ENCODE measurements at places on chromosomes 12 and 14.
A peak's percentile ranks its signal among the peaks of the same experiment; 100 is the strongest.

DNA sequence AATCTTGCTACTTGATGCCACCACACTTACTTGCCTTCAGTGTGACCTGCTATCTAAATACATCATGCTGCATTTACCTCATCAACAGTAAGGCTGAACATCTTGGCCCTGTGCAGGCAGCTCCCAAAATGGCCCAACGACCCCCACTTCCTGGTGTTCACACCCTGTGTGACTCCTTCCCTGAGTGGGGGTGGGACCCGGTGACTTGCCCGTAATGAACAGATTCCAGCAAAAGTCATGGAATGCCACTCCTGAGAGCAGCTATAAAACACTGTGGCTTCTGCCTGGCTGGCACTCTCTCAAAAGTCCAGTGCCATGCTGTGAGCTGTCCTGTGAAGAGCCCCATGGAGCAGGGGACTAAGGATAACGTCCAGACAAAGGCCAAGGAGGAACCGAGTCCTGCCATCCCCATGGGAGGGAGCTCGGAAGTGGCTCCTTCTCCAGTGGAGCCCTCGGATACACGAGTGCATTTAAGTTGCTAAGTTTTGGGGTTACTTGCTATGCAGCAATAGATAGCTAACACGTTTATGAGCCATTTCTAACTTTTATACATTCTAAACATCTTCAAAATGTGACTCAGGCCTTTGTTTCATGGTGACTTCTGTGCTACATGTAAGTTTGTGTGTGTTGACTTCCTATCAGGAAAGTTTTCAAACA lies 33.0 kb downstream of the P2RX2 start:
- H3K4me3 ChIP-seq = no peak overlapping the region
- no peaks in the 10 kb centered on the region for H3K27me3 ChIP-seq
- peak; percentile 29 for DNase-seq
- no peaks in the 10 kb centered on the region for H3K4me1 ChIP-seq

GRCh38 chr12:6784761-6785160 lies 4.6 kb upstream of the CD4 start:
- H3K27me3 ChIP-seq = no peaks in the 10 kb centered on the region
- no peaks in the 10 kb centered on the region for H3K4me1 ChIP-seq
- no peak for DNase-seq
- H3K4me3 ChIP-seq = no peak overlapping the region

- no peaks in the 10 kb centered on the region for H3K27me3 ChIP-seq
- no peak overlapping the region for H3K27ac ChIP-seq
- no peak for DNase-seq
- no peak overlapping the region for H3K4me3 ChIP-seq
- H3K4me1 ChIP-seq = no peaks in the 10 kb centered on the region
Measured at GRCh38 chr14:101552786-101553231, 8.5 kb upstream of the DIO3 start.

- H3K4me3 ChIP-seq = no peak overlapping the region
- no peaks in the 10 kb centered on the region for H3K4me1 ChIP-seq
- no peaks in the 10 kb centered on the region for H3K27me3 ChIP-seq
- no peaks in the 10 kb centered on the region for H3K36me3 ChIP-seq
- H3K27ac ChIP-seq = no peak overlapping the region
Measured at GRCh38 chr14:55265197-55265596, 6.0 kb upstream of the FBXO34 start.

- DNase-seq = no peak
- H3K27me3 ChIP-seq = peaks cover 72% of the 10 kb centered on the region
- no peaks in the 10 kb centered on the region for H3K36me3 ChIP-seq
- H3K4me3 ChIP-seq = peak overlapping the region; percentile 9
Measured at GRCh38 chr12:102964872-102965271, 7.4 kb downstream of the ASCL1 start.

GRCh38 chr12:124032265-124032886 lies 59.4 kb downstream of the ZNF664 start:
- H3K27ac ChIP-seq = no peak overlapping the region
- H3K36me3 ChIP-seq = no peaks in the 10 kb centered on the region
- no peak overlapping the region for H3K4me3 ChIP-seq
- no peaks in the 10 kb centered on the region for H3K27me3 ChIP-seq

DNA sequence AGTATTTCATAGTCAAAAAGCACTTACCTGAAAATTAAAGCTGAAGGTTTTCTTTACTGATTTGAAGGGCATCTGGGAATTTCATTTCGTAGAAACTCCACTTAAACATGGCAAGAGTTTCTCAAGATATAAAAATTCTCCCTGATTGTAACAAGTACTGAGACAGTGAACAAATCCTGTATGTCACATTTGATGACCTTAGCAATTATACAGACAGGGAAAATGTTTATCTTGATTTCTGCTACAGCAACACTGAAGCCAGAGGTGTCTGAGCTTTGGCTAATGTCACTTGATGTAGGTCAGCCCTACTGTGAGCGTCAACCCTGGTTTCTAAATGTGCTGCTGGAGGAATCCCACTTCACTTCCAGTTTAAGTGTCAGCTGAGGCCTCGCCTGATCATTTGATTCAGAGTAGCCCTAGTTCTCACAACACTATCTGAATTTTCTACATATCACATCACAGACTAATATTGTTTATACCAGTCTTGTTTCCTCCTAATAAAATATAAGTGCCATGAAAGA lies 20.9 kb downstream of the RTRAF start:
- H3K4me3 ChIP-seq = no peak overlapping the region
- DNase-seq = no peak
- H3K27me3 ChIP-seq = no peaks in the 10 kb centered on the region
- H3K27ac ChIP-seq = no peak overlapping the region
- H3K4me1 ChIP-seq = no peaks in the 10 kb centered on the region
- peaks cover 65% of the 10 kb centered on the region for H3K36me3 ChIP-seq

- H3K27me3 ChIP-seq = peaks cover 59% of the 10 kb centered on the region
- H3K27ac ChIP-seq = no peak overlapping the region
- no peak overlapping the region for H3K4me3 ChIP-seq
- DNase-seq = peak; percentile 86
- no peaks in the 10 kb centered on the region for H3K36me3 ChIP-seq
- peaks cover 44% of the 10 kb centered on the region for H3K4me1 ChIP-seq
Measured at GRCh38 chr12:57214398-57214781, 2.2 kb upstream of the NXPH4 start.

DNA sequence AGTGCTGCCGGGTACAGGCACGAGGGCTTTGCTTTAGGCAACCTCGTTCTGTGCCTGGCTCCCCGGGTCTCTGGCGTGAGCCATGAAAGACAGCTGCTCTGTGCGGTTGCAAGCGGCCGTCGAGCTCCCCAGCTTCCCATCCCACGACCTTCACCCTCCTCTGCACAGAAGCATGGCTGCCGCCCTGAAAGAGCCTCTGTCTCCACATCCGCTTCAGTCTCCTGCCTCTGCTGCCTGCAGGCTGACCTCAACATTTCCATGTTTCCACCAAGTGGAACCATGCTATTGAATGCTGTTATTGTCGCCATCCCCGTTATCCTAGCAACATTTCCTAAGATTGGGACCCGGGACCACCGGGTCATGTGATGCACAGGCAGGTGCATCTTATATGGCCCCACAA lies 57.1 kb downstream of the KDM2B start:
- H3K4me1 ChIP-seq = peaks cover 32% of the 10 kb centered on the region
- H3K4me3 ChIP-seq = no peak overlapping the region
- H3K27ac ChIP-seq = no peak overlapping the region
- no peaks in the 10 kb centered on the region for H3K36me3 ChIP-seq
- no peaks in the 10 kb centered on the region for H3K27me3 ChIP-seq

DNA sequence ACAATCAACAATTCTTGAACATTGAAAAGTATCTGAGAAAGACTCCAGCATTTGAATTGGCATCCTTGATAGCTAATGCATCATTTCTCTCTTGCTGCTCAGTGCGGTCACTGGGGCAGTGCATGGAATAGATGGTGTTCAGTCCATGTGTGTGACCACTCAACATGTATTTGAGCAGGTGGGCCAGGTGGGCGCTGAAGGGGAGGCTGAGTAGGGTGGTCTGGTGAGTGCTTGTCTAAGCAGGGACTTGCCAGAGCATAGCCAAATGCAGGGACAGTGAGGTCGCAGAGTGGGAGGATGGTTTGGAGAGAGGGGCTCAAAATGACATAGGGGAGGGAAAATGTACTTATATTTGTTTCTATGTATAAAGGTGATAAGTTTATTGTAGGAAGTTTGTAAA lies 409.0 kb downstream of the TMEM121 start:
- no peak for DNase-seq
- no peaks in the 10 kb centered on the region for H3K4me1 ChIP-seq
- H3K36me3 ChIP-seq = no peaks in the 10 kb centered on the region
- no peak overlapping the region for H3K27ac ChIP-seq

GRCh38 chr12:97223419-97223818 lies 239.2 kb upstream of the RMST start:
- H3K27me3 ChIP-seq = no peaks in the 10 kb centered on the region
- H3K27ac ChIP-seq = no peak overlapping the region
- H3K36me3 ChIP-seq = no peaks in the 10 kb centered on the region
- no peak for DNase-seq

GRCh38 chr12:6092784-6093722 lies 31.4 kb downstream of the VWF start:
- H3K27me3 ChIP-seq = no peaks in the 10 kb centered on the region
- peak; percentile 62 for DNase-seq
- H3K4me1 ChIP-seq = peaks cover 20% of the 10 kb centered on the region
- H3K4me3 ChIP-seq = no peak overlapping the region
- H3K36me3 ChIP-seq = no peaks in the 10 kb centered on the region
- H3K27ac ChIP-seq = peak overlapping the region; percentile 6

- no peak for DNase-seq
- H3K36me3 ChIP-seq = no peaks in the 10 kb centered on the region
- peak overlapping the region; percentile 21 for H3K4me3 ChIP-seq
- H3K27me3 ChIP-seq = peaks cover 4% of the 10 kb centered on the region
- peaks cover 50% of the 10 kb centered on the region for H3K4me1 ChIP-seq
Measured at GRCh38 chr12:2054091-2055018, 1.6 kb downstream of the CACNA1C start.

GRCh38 chr12:19575337-19576243 lies 136.3 kb downstream of the AEBP2 start:
- H3K4me1 ChIP-seq = peaks cover 23% of the 10 kb centered on the region
- H3K27me3 ChIP-seq = no peaks in the 10 kb centered on the region
- peak overlapping the region; percentile 48 for H3K27ac ChIP-seq
